ENCODE measurements at places on chromosomes 12 and 14. TPM values are rescaled to one million over a fixed set of nuclear protein-coding genes. Genes with fewer than 3 reads are reported as not detected.

- ATAC-seq: no peak
Observed at GRCh38 chr12:19893514-19893913, 454.2 kb downstream of the AEBP2 start.

- no peak for ATAC-seq
Observed at GRCh38 chr14:98694541-98694940, 577.5 kb downstream of the BCL11B start.

- ATAC-seq: no peak
Observed at GRCh38 chr12:94740601-94741362, 90.4 kb upstream of the TMCC3 start.

- peak; percentile 48 for ATAC-seq
Observed at GRCh38 chr12:117032593-117033381, 66.4 kb downstream of the TESC start.

- no peak for ATAC-seq
Observed at GRCh38 chr14:61244009-61244408, 37.1 kb downstream of the TMEM30B start.

DNA sequence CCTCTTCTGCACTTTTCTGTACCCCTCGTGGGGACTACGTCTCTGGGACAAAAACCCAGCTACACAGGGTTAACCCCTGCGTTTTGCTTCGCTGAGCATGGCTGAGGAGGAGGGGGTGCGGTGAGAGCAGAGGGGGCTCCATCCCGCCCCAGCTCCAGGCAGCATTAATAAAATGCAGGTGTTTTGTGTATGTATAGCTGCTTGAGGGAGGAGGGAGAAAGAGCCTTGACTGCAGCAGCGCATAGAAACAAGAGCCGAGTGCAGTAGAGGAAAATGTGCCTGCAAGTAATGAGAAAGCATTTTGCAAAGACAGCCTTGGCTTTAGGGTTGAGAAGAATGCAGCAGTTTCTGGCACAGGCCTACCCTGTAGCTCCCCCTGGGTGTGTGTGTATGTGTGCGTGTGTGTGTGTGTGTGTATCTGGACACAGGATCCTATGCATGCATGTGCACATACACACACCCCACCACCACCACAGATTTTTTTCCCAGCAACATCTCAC is 103.9 kb downstream of the ZFP36L1 start:
- no peak for ATAC-seq

The HELB gene
- 1.0 TPM for total RNA-seq

GRCh38 chr14:100584056-100585031 is 2.9 kb downstream of the BEGAIN start:
- ATAC-seq: no peak
